ENCODE measurements at places on chromosomes 13 and 19.

DNA sequence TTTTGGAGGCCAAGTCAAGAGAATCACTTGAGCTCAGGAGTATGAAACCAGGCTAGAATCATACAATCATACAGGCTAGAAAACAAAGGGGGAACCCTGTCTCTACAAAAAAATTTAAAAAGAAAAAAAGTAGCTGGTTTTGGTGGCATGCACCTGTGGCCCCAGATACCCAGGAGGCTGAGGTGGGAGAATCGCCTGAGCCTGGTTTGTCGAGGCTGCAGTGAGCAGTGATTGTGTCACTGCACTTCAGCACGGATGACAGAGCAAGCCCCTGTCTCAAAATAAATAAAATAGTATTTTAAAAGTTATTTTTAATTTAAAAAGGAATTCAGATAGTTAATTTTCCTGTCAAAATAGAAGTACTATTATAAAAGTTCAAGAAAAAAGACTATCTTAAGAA, 369.1 kb upstream of the SLITRK5 start:
- no peak for DNase-seq

DNA sequence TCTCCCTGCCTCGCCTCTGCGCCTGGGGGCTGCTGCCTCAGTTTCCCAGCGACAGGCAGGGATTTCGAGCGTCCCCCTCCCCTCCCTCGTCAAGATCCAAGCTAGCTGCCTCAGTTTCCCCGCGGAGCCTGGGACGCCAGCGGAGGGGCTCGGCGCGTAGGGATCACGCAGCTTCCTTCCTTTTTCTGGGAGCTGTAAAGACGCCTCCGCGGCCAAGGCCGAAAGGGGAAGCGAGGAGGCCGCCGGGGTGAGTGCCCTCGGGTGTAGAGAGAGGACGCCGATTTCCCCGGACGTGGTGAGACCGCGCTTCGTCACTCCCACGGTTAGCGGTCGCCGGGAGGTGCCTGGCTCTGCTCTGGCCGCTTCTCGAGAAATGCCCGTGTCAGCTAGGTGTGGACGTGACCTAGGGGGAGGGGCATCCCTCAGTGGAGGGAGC, 722 bp upstream of the ICAM1 start:
- DNase-seq = peak; percentile 69

DNA sequence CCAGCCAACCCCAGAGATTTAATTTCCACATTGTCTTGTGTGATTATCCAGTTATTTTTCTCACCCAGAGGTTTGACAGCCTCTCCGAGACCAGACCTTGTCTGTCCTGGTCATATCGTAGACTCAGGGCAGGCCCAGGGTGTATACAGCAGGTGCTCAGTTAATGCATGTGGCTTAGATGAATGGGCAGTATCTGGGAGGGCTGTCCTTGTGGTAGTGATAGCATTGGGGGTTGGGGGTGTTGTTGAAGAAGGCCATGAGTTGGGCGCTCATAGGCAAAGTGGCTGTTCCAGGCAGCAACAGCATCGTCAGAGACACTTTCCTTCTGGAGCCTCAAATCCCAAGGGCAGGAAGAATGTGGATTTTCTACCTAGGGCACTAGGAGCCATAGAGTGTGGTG, 16.9 kb downstream of the MAST3 start:
- DNase-seq = no peak

- DNase-seq = no peak
These were observed 397.4 kb downstream of the FOXO1 start for GRCh38 chr13:40269086-40269485.

GRCh38 chr13:83733293-83733692, 149.0 kb downstream of the SLITRK1 start:
- DNase-seq = no peak
